ENCODE measurements at places on chromosomes 3 and 15. TPM values are rescaled to one million over a fixed set of nuclear protein-coding genes. Genes with fewer than 3 reads are reported as not detected.

The CPA3 gene
- total RNA-seq: not detected

The HCLS1 gene
- 1.9 TPM for total RNA-seq

The KLF15 gene
- 12.1 TPM for total RNA-seq

The WNT7A gene
- 0.07 TPM for total RNA-seq

DNA sequence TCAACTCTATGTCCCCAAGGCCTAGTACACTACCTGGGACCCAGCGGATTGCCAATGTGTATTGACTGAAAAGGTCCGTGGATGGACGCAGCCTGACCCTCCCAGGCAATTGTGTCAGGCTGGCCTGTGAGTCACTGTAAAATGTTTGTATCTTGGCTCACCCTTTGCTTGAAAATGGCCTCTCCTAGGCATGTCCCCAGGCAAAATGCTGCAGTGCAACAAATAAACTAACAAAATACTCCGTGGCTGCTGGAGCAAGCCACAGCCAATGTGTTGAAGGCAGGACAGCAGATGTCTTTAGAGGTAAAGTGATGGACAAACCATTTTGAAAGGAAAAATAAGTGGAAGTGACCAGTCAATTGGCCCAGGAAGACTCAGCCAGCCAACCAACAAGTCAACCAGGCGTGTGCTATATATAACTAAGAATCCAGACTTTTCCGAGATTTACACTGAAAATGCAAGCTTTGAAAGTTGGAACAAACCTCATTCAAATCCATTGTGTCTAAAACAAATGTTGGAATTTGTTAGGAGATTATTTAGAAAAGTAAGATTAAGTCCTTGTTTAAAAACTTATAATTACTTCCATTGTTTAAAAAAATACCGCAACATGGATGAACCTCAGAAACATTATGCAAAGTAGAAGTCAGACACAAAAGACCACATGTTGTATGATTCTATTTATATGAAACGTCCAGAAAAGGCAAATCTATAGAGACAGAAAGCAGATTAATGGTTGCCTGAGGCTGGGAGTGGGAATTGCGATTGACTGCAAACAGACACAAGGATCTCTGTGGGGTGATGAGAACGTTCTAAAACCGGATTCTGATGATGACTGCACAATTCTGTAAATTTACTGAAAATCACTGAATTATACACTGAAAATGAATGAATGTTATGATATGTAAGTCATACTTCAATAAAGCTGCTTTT, 191.2 kb downstream of the TLE3 start:
- no peak for DNase-seq

DNA sequence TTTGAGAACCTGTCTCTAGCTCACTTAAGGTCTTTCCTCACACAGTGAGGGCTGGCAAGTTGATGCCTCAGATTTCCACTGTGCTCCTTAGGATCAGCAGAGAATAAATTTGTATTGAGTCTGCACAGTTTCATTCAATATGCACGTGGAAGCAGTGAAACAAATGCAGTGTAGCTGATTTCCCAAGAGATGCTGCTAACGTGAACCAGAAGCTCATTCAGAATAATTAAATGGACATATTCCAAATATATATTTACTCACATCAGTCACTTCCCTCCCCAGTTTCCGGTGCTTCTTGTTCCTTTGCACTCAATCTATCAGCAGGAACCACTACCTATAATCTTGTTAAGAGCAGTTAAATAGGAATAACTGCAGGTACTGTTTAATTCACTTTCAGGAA, 86.1 kb downstream of the UNC13C start:
- no peak for DNase-seq

DNA sequence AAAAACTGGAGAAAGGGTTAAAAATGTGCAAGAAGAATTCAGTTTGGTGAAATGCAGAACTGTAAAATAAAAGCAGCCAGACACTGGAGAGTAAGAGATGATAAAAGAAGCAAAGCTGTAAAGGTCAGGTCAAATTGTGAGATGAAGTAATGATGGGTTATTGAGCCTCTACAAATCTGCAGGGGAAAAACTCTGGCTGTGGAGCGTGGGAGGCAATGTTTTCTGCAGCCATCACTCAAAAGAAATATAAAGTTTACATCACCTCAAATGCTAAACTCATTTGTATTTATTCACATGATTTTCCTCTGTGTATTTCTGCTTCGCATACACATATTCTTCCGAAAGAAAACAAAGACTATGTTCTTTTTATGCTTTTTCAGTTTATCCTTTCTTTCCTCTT, 158.8 kb upstream of the GPR149 start:
- DNase-seq: no peak

DNA sequence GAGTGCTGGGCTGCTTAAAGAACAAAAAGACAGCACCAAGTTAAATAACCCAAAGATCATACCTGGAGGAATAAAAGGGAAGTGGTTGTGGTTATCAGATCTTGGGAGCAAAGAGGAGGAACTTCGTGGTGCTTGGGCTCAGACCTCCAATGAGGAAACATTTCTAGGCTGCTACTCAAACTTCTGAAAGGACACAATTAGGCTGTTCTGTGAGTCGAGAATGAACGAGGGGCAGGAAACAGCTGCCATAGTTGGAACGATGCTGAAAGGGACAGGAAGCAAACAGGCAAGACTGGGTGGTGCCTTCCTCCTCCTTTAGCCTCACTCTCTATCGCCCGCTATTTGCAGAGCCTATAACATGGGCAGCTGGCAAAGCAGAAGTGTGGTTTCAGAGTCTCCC, 276.3 kb upstream of the ARRDC4 start:
- no peak for DNase-seq

All from WTC11 (cell line).